ENCODE measurements at places on chromosomes 12 and 14.
A peak's percentile ranks its signal among the peaks of the same experiment; 100 is the strongest.

- DNase-seq = no peak
These were observed 57.5 kb downstream of the AP5M1 start for GRCh38 chr14:57326253-57326652.

DNA sequence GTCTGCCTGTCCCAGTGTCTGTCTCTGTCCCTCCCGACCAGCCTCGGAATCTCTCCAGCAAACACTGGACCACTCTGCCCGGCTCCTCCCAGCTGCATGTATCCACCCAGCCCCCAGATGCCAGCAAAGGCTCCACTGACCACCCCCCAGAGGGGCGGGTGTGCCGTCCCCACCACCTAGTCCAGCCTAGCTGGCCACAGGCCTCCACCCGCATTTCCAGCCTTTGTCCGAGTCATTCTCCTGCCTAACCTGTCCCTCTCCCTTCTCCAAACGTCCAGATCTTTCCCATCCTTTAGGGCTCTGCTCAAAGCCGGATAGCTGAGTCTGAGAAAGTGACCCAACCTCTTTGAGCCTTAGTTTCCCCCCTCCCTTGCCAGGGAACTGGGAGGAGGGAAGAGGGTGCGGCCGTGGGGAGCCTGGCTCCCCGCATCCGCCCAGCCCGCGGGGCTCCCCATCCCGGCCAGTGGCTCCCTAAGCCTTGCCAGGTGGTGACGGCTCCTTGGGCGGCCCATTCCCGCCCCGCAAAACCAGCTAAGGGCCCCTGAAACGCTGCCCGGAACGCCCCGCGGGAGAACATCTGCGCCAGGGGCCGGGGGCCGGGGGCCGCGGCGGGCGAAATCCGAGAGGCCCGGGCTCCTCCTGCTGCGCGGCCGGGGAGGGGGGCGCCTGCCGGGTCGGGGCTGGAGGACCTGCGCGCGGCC is 34.6 kb upstream of the ANKRD9 start:
- DNase-seq = no peak

GRCh38 chr12:62239571-62239970 is 20.6 kb upstream of the USP15 start:
- no peak for DNase-seq

GRCh38 chr14:37617864-37618365 is 22.5 kb downstream of the TTC6 start:
- DNase-seq = no peak

GRCh38 chr12:77591959-77592743 is 238.5 kb upstream of the NAV3 start:
- DNase-seq = no peak

DNA sequence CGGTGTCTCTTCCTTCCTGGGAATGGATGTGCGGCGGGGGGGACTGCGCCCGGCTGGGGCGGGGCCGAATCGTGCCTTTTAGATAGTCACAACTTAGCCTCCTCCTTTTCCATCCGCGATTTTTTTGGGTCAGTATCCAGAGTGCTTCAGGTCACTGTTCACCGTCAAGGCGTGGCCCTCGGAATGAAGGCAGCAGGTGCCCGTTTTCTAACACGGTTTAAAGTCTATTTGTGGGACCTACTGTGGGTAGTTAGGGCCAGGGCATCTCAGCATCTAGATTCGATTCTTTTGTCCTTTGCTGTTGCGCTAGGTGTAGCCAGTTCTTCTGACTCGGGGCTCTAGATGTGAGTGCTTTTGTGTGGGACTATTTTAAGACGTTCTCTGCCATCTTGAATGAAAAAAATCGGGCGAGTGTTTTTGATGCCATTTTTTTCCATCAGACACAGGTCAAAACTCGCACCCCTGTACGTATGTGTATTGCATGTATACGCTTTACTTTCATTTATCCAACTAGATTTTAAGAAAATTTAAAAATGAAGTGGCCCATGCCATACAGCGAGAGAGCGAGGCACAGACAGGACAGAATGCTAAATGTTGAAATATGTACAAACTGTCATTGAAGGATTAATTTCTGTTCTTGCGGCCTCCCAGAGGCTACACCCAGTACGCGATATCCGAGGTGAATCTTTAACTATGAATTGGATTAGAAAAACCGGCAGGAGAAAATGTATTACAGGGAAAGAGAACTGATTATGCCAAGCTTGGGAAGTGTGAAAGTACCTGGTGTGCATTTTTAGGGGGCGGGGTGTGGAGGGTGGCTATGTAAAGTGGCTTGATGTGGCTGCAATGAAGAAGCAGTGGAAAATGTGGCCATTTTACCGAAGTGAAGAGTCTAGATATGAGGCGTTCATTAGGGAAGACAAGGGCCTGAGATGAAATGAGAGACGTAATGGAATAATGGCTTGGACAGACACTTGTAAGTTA is 835 bp downstream of the VEZT start:
- DNase-seq = no peak

DNA sequence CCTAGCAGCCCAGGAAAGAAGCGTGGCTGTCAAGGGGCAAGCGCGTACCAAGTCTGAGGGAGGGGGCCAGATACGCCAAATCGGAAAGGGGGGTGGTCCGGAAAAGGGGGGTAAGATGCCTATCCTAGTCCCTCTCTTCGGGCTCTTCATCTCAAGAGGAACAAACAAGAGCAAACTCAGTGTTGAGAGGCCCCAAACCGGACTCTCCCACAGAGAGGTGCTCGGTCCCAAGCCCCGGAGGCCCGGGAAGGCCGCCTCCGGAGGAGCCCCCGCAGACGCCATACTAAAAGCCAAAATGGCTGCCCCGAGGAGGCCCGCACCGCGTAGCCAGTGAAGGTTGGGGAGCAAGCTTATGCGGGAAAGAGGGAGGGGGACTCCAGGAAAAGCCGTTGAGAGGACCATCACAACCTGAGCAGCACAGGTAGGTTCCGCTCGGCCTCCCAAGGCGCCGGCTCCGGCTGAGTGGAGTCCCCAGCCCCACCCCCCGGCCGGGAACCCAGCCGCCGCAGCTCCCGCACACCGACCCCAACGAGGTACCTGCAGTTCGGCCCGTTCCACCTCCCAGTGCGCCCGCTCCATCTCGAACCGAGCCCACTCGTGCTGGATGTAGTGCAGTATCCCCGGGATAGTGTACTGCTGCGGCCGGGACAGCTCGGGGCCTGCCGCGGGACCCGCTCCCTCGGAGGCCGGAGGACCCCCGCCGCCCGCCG is at the start of gene AP4S1:
AP4S1 (plus strand) TSS at position 283 of the 710 bp plus-strand sequence. CDS start 40,548 bp downstream, outside the sequence.
- peak; percentile 35 for DNase-seq

DNA sequence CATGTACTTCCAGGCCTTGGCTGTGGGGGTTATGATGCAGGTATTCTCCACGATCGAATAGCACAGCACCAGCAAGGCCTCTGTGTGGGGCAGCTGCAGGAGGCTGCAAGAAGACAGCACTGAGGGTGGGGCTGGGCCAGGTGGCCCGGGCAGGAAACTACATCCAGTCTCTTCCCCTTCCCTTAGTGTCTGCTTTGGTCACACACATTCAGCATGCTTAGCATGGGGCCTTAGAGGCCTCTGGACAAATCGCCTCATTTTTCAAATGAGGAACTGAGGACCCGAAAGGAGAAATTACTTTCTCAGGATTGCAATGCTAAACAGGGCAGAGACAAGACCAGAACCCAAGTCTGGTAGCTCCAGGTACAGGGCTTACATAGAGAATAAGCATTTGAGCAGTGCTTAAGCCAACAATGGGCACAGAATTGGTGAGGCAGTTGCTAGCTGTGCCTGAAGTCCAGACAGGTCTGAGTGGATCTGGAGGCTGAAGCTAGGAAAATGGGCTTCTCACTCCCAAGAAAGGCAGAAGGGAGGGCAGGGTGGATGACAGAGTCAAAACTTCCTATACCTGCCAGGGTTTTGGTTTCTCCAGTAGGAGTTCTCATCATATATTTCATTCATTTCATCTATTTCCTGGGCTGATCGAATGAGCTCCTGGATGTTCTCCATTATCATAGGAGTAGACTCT is 3.5 kb downstream of the ACRBP start:
- no peak for DNase-seq

- DNase-seq = no peak
These were observed 544 bp downstream of the ABCD4 start for GRCh38 chr14:74302152-74302628.

GRCh38 chr12:5511644-5512600 is 80.0 kb downstream of the NTF3 start:
- DNase-seq = no peak

GRCh38 chr14:24908592-24909236 is 141.2 kb downstream of the STXBP6 start:
- no peak for DNase-seq

DNA sequence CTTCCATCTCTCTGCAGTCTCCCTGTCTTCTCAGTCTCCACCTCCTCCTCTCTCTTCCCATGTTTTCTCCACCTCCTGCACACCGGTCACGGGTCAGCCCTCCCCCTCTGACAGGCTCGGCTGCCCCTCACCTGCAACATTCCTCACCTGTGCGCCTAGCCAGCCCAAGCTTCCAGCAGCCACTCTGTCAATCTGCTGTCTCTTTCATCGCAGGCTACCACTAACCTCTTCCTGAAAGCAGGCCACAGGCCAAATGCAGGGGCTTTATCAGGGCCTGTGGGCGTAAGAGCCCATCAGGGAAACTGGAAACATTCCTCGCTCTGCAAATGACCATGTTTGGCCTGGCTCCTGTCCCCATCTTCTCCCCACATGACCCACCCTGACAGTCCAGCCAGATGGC is 34.5 kb downstream of the CMKLR1 start:
- no peak for DNase-seq

DNA sequence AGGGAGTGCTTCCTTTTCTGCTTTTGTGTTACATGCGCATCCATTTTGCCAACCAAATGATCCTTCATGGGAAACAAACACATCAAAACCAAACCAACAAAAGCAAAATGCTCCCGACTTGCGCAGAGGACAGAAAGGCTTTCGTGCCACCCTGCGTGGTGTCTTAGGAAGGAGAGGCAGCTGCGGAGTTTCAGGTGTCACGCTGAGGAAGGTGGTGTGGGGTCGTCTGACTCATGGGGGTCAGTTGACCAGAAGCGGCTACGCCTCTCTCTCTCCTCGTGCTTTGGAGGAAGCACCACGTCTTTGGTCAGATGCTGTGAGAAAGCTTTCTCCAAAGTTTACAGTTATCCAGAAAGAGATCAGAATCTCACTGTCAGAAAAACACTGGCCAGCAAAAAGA is 7.9 kb downstream of the EMP1 start:
- no peak for DNase-seq

DNA sequence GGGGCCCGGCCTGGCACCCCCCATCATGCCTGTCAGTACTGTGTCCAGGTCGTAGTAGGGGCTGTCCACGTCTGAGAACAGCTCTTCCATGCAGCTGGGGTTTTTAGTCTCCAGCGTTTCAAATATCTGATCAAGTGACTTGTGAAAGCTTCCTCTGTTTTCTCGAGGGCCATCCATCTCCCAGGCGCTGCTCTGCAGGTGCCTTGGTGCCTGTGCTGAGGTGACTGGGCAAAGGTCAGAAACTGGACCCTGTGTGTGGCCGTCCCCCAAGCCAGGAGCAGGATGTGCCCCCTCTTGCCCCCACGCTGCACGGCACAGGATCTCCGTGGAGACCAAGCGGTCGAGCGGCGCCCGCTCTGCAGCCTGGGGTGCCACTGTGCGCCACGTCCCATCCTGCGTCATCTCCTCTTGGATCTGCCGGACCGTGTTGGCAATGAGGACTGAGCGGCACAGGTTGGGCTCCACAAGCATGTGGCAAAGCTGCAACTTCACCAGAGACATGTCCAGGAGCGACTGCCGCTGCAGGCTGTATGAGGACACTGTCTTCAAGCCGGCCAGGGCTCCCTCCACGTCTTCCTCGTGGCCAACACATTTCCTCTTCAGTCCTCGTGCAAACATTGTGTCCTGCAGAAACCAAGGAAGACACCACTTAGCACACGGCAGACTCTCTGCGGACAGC is 9.4 kb downstream of the CDCA4 start:
- no peak for DNase-seq

DNA sequence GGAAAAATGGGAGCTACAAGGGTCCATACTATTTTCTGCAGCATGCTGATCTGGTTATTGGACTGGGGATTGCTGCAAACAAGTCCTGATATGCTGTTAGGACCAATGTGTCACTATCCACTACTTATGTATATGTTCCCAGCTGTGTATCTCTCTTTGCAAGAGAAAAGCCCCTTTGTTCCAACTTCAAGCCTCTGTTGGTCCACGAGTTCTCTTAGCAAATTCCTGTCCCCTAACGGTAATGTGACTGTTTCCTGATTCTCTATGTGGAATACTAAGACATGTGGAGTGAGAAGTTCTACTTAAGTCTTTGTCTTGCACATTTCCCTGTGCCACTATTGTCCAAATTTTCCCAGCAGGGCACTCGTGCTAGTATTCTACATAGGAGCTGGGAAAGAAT is 557.7 kb downstream of the FSCB start:
- DNase-seq = no peak

- no peak for DNase-seq
These were observed 17.7 kb downstream of the FAM222A start for GRCh38 chr12:109731231-109731731.

- DNase-seq = no peak
These were observed 133.6 kb downstream of the FGD4 start for GRCh38 chr12:32532951-32533350.

DNA sequence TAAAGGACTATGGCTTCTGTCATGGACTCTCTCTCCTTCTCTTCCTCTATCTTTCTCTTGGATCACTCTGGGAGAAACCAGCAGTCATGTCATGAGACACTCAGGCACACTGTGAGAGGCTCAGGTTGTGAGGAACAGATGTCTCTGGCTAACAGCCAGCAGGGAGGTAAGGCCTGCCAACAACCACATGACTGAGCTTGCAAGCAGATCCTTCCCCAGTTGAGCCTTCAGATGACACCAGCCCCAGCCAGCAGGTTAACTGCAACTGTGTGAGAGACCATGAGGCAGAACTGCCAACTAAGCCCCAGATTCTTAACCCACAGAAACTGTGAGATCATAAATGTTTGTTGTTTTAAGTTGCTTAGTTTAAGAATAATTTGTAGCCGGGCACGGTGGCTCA is 90.6 kb downstream of the VCPKMT start:
- no peak for DNase-seq

DNA sequence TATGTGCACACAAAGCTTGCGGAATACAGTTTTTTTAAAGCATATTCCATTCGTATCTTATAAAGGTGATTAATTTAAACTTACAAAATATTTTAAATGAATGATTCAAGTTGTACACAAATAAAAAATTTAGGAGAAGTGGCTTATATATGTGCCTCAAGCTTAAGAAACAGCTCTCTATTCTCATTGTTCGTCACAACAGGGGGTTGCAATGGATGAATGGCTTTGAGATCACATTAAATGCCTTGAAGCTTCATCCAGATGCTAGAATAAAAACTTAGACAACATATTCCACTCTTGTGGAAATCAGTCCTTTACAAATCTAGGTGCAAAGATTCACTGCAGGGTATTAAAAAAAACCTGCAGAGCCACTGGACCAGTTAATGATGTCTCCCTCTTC is 303.9 kb upstream of the LRFN5 start:
- no peak for DNase-seq

DNA sequence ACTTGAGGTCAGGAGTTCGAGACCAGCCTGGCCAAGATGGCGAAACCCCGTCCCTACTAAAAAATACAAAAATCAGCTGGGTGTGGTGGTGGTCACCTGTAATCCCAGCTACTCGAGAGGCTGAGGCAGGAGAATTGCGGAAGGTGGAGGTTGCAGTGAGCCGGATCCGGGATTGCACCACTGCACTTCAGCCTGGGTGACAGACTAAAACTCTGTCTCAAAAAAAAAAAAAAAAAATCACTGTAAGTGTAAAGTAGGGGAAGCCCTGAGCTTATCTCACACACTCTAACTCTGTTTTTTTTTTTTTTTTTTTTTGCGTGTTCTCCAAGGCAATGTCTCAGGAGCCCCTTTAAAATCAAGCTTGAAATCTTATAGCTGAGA is 421 bp upstream of the RBMS2 start:
- no peak for DNase-seq
